CD14-positive monocyte (primary cell): ENCODE measurements at places on chromosomes 5 and 9.

DNA sequence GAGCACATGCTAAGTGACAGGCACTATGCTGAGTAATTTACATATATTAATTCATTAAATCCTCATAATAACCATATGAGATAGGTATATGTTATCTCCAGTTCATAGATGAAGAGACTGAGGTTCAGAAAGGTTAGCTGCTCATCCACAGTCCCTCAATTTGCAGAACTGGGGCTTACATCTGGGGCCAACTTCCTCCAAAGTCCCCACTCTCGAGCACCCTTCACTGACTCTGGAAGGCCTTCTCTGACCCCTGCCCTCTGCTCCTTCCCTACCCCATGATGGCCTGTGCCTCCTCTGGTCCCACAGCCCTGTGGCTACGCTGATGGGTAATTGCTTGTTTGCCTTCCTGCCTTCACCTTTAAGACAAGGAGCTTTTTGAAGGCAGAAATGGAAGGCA lies 71.6 kb downstream of the C5orf15 start:
- no peak for DNase-seq

- no peak for DNase-seq
Measured at GRCh38 chr9:126088336-126088735, 238.3 kb upstream of the MVB12B start.

GRCh38 chr5:83563631-83564030 lies 92.1 kb downstream of the VCAN start:
- no peak for DNase-seq

GRCh38 chr5:158194561-158194976 lies 335.6 kb upstream of the CLINT1 start:
- DNase-seq = no peak

- no peak for DNase-seq
Measured at GRCh38 chr9:16257604-16258003, 612.9 kb downstream of the BNC2 start.

GRCh38 chr5:96476654-96477053 lies 43.6 kb upstream of the PCSK1 start:
- no peak for DNase-seq

- no peak for DNase-seq
Measured at GRCh38 chr9:69594180-69594579, 78.0 kb downstream of the APBA1 start.

- DNase-seq = no peak
Measured at GRCh38 chr5:2752821-2753439, 1.5 kb upstream of the IRX2 start.

DNA sequence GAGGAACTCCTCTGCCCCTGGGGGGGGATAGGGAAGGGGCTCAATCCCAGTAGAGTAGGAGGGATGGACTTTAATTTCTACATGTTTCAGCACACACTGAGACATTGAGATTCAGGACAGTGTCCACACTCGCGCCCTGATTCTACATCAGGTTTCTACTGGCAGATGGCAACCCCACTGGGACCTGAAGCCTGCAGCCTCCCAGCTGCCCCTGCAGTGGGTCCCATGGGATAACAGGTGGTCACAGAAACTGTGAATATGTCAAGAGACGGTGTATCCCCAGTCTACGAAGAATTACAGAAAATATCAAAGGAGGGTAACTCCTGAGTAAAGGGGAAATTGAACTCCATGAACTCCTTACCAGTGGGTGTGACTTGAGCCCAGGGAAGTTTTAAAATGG lies 2.4 kb upstream of the TERT start:
- DNase-seq = no peak

DNA sequence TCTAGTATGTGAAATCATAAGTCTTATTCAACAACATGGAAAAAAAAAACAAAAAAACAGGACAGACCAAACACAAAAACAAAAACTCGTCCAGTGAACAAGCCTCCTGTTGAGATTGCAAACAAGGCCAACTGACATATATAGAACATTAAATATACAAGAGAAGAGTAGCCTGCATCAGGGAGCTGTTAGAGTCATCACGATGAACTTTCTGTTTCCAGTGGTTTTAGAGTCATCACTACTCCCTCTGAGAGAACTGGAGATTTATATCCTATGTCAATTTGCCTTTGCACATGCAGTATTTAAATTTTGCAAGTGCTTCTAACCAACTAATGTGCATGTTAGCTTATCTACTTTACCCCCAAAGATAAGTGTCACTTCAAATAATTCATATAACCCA lies 9.9 kb downstream of the SNCAIP start:
- no peak for DNase-seq

DNA sequence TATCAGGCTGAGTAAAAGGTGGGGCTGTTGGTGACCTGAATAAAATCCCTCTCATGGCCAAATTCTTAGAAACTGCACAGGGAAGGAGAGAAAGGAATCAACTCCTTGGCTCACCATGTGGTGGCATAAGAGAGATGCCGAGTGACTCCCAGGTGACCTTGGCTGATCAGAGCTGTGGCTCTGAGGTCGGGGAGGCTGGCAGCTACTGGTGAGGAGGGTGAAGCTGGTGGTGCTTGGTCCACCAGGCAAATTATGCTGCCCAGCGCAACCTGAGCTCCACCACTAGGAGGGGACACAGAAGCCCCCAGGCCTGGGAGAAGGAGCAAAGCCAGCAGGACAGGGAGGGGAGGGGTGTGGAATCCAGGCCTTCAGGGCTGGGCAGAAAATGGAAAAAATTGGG lies 111.2 kb upstream of the IL12B start:
- DNase-seq = no peak

GRCh38 chr5:43437062-43437660 lies 25.0 kb upstream of the CCL28 start:
- no peak for DNase-seq

- DNase-seq = peak; percentile 50
Measured at GRCh38 chr5:81425569-81425968, 31.6 kb upstream of the ACOT12 start.

- no peak for DNase-seq
Measured at GRCh38 chr9:71145179-71145578, 23.8 kb upstream of the TRPM3 start.

- no peak for DNase-seq
Measured at GRCh38 chr9:15927161-15927560, 374.3 kb downstream of the CCDC171 start.

DNA sequence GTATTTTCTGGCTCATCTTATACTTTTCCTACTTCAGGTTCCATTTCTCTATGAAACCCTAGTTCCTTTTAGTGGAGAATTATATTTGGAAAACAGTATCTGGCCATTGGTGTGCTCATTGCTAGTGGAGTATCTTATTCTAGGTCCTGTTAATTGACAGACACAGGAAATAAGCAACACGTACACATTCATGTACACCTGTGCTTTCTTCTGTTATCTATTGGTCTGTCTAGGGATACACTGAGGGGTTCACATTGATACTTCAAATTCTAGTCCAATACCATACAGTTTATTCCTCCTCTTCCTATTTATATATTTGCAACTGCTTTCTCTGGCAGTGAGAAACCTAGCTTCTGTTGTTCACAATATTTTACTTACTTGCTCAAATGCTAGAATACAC lies 110.2 kb downstream of the FER start:
- DNase-seq = no peak

DNA sequence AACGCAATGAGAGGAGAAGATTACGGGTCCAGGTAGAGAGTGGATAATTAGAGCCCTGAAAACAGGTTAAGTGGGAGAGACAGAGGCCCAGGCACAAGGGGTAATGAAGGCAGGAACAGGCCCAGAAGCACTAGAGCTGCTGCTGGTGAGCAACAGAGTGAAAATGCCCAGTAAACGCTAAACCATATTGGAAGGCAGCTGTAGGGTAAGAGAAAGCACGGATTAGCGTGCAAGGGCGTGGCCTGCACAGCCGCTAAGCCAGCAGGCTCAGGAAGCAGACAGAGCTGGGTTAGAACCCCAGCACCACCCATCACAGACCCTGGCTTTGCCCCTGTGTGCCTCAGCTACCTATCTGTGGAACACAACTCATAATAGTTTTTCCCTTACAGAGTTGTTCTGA lies 93.2 kb downstream of the PAX5 start:
- no peak for DNase-seq

DNA sequence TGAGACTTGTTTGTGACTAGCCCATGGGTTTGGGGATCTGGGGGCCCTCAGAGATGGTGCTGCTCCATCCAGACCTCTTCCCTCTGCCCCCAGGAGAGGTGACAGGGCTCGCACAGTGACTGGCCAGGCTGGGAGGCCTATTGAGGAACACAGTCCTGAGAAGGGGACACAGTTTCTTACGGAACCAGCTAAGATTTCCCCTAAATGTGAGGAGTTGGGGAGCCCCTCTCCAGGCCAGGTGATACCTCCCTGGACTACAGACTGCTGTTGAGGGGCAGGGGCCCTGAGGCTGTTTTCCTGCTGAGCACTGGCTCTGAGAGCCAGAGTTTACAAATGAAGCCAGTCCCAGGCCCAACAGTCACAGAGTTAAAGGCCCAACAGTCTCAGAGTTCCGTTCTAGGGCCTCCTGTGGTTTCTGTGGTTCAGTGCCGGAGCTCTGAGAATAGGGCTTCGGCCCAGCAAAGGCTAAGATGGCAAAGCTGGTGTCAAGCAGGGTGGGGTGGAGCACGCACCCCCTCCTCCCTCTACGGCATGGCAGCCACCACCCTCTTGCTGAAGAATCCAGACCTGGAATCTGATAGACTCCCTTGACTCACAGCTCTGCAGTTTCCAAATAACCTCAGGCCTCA lies 1.1 kb upstream of the SEMA4D start:
- peak; percentile 46 for DNase-seq

- DNase-seq = no peak
Measured at GRCh38 chr5:67404256-67405100, 207.9 kb upstream of the CD180 start.

- peak; percentile 23 for DNase-seq
Measured at GRCh38 chr5:65774346-65774745, 52.3 kb downstream of the NLN start.

DNA sequence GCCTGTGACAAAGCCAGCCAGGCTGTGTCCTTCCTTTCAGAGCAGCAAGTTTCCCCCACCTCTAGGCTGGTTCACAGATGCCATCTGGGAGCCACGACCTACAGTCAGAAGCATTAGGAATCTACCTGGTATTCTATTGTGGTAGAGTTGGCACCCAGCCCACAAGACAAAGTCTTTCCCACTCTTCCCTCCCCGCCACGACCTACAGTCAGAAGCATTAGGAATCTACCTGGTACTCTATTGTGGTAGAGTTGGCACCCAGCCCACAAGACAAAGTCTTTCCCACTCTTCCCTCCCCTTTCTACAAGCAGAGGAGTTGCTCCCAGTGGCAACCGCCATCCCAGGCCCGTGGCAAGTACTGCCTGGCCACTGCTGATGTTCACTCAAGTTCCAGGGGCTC lies 157.8 kb upstream of the TNC start:
- no peak for DNase-seq

- peak; percentile 77 for DNase-seq
Measured at GRCh38 chr5:36683821-36684434, 77.5 kb downstream of the SLC1A3 start.

DNA sequence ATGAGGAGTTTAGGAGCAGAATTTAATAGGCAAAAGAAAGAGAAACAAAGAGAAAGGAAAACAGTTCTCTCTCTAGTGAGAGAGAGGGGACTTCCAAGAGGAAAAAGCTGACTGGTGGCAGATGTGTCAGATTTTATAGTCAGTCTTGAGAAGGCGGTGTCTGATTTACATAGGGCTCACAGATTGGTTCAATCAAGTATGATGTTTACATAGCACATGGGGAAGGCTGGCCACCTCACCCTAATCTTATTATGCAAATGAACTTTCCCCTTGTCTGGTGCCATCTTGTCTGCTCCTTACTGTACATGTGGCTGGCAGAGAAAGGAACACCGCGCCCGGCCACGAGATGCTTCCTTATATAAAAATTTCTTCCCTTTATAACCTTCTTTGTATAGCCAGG lies 24.7 kb downstream of the UNC13B start:
- no peak for DNase-seq

GRCh38 chr9:134373953-134374300 lies 47.7 kb downstream of the RXRA start:
- no peak for DNase-seq

DNA sequence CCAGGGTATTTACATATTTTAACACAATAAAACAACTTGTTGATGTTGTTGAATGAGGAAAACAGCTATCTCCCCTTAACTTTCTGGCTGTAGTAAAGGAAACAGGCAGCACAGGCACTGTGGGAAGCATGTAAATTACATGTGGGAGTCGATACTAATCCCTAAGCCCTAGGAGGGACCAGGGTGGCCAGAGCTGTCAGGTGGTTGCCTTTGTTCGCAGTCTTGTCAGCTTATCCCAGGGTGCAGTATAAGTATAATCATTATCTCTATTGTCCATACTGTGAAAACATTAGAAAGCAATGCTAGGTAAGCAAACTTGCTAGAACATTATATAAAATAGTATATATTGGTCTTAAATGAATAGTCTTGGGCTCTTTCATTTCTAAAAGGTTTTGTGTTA lies 125.6 kb upstream of the RPS23 start:
- no peak for DNase-seq

GRCh38 chr5:78927657-78928282 lies 57.3 kb downstream of the ARSB start:
- no peak for DNase-seq

GRCh38 chr9:27880635-27881034 lies 307.4 kb upstream of the C9orf72 start:
- no peak for DNase-seq

DNA sequence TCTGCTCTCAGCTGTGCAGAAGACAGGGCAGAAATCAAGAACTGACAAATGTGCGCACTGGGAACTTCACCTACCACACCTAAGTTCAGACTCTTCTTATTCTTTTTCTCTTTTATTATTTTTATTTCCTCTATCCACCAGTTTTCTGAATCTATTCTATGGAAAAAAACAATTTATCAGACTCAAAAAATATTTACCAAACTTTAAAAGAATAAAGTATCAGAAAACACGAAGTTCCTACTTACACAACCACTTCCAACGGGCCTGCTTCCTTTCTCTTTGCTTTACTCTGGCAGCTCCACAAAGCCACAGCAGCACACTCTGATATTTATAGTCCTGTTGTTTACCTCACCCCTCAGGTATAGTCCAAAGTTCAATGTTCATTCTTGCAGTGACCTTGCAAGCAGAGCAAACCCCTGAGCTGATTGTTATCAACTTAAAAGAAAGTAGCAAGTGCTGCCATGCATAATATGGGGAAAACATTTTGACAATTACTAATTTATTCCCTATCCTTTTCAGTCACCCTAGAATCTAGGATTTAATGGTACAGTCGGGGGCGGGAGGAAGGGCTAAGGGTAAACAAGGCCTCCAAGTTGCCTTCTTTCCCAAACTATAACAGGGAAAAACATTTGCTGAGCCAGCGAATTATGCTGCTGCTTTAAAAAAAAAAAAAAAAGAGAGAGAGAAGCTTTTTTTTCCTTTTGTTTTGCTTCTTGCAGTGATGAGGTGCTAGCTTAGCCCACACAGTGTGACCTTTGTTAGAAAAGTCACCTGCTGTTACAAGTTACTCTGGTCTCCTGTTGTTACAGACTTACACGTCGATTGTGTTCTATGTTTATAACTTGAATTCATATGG lies at the start of gene SELENOP:
Gene SELENOP, minus strand, starts transcription at position 302 of the 856 bp plus-strand sequence. CDS start 3,539 bp downstream, outside the sequence.
- no peak for DNase-seq

GRCh38 chr9:115604831-115605483 lies 487.0 kb upstream of the TNC start:
- DNase-seq = no peak

DNA sequence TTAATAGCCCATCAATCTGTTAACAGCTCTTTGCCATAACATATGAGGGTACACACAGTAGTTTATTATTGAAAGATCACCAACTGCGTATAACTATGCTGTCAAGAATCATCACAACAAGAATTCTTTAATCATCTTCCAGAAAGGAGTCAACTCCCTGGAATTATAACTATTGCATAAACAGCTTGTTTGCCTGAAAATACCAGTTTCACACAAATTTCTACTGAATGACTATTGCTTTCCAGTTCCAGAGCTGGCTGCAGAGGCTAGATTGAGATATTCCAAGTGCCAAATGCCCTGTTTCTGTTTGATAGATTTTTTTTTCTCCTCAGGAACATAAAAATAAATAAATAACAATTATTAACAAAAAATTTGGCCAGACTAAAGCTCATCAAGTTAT lies 444.7 kb downstream of the TLE1 start:
- no peak for DNase-seq
